Stimulated activated CD4-positive, alpha-beta T cell treated with anti-CD3 and anti-CD28 coated beads, Interleukin-2, amount 100 ng/mL, for 24 hours (primary cell): ENCODE measurements at places on chromosomes 7 and 10.
A peak's percentile ranks its signal among the peaks of the same experiment; 100 is the strongest.

- DNase-seq = no peak
Measured at GRCh38 chr7:34121366-34121765, 216.0 kb downstream of the BMPER start.

- no peak for DNase-seq
Measured at GRCh38 chr7:114158275-114158674, 239.5 kb upstream of the PPP1R3A start.

GRCh38 chr7:94409200-94409948 lies 14.7 kb downstream of the COL1A2 start:
- DNase-seq = no peak

DNA sequence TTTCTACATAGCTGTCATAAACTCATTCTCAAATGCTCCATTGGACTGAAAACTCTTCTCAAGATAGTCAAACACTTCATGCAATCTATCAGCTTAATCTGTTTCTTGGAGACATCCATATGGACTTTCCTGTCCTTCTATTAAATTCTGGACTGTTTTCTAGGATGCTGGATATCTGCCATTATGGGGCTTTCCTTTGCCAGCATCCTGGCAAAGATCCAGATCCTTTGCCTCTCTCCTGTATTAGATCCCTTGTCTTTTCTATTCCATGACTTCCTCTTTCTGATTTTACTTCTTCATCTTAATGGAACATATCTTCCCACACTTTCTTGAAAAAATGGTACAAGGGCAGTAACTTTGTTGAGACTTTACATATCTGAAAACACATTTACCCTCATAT lies 35.9 kb upstream of the SKAP2 start:
- DNase-seq = no peak

DNA sequence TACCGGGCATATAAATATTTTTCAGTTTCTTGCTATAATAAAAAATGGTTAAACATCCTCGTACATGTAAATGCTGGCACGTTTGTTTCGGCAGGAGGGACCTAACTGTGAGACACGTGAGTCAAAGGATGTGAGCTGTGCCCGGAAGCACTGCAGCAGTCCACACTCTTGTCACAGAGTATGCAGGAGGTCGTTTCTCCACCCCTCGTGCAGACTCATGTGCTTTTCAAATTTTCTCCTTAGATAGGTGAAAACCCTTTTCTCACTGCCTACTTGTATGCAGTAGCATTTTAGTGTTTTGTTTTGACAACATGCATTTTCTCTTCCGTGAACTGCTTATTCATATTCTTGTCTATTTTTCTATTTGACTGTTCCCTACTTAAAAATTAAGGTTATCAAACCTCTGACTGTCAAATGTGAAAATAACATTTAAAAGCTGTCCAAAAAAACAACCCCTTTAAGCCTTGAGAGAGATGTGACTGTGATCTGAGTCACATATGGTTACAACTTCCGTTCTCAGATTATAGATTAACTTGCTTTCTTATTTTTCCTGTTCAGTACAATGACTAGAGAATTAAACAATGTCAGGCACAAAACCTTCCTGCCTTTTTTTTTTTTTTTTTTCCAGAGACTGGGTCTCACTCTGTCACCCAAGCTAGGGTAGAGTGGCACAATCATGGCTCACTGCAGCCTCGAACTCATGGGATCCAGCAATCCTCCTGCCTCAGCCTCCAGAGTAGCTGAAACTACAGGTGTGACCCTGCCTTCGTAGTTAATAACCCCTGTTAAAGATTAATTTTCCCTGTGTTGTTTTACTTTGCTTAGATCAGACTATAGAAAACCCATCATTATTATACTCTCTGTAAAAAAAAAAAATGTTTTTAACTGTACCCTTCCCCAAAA lies 45.1 kb downstream of the DPY19L1 start:
- DNase-seq = peak; percentile 55

GRCh38 chr7:100583132-100584053 lies 2.5 kb downstream of the LRCH4 start:
- DNase-seq = peak; percentile 77

DNA sequence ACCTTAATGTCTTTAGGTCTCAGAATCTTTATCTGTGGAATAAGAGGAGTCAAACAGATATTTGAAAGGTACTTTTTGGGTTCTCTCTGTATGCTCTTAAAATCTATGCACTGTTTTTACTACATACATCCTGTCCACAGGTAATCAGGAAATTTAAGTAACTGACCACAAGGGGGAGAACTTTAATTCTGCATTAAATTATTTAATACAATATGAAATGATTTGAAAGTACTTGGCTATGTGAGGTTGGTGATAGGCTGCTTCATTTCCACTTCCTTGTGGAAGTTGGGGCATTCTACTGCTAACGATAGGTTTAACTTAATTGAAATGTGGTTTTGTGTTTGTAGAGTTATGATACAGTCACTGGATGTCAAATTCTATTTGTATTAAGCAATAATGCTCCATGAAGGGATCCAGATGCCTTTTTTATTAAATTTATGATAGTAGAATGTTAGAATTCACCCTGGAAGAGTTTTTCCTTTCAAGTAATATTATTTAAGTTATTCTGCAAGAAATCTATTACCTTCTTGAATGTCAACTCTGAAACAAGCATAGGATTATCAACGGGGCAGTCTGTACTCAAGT lies 6.0 kb downstream of the TEX47 start:
- DNase-seq = no peak

DNA sequence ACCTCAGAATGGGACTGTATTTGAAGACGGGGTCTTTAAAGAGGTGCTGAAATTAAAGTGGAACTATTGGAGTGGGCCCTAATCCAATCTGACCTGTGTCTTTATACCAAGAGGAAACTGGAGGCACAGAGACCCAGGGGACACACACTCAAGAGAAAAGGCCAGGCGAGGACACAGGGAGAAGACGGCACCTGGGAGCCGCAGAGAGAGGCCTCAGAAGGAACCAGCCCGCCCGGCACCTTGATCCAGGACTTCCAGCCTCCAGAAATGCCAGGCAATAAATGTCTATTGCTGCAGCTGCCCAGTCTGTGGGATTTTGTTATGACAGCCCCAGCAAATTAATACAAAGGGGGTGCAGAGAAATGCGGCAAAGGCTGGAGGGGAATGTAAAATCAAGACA lies 10.5 kb downstream of the CARD11 start:
- DNase-seq = no peak

GRCh38 chr10:95964756-95965155 lies 57.0 kb downstream of the CC2D2B start:
- DNase-seq = no peak

GRCh38 chr7:142556740-142557139 lies 192.5 kb upstream of the PRSS1 start:
- no peak for DNase-seq

- DNase-seq = peak; percentile 27
Measured at GRCh38 chr7:98107313-98107721, 655 bp downstream of the LMTK2 start.

GRCh38 chr7:145293228-145293701 lies 457.4 kb upstream of the TPK1 start:
- no peak for DNase-seq

GRCh38 chr7:69109246-69109645 lies 489.0 kb upstream of the AUTS2 start:
- DNase-seq = no peak

DNA sequence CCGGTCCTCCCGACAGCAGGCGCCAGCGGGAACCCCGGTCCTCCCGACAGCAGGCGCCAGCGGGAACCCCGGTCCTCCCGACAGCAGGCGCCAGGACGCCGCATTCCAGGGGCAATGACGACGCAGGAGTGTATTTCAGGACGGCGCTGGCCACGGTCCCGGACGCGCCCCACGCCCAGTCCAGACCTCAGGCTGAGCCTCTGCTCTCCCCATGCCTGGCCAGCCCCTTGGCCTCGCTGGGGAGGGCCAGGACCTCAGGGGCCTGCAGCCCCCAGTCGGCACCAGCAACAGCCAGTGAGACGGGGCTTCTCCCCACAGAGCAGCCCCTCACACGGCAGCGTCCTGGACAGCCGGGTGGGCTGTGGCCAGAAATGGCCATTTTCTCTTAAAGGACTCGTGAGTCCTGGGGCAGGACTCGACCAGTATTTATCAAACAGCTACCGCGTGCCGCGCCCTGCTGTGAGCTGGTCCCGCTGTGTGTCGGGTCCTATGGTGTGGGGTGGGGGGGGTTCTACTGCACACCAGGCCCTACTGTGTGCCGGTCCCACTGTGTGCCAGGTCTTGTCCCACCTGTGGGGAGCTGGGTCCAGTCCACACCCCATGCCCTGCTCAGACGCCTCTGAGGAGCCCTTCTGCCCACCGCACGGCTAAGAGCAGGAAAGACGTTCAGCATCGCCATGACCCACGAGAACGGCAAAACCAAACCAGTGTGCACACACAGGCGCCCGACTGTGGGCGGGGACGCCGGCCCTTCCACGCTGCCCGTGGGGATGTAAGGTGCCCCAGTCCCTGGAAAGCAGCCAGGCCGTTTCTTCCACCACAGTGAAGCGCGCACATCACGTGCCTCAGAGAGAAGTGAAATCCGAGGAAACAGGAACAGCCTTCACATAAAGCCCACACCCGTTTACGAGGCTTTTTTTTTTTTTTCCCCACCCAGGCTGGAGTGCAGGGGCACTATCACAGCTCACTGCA lies 33.3 kb downstream of the GET4 start:
- peak; percentile 39 for DNase-seq

GRCh38 chr10:62580396-62580795 lies 206.2 kb downstream of the ZNF365 start:
- DNase-seq = no peak

DNA sequence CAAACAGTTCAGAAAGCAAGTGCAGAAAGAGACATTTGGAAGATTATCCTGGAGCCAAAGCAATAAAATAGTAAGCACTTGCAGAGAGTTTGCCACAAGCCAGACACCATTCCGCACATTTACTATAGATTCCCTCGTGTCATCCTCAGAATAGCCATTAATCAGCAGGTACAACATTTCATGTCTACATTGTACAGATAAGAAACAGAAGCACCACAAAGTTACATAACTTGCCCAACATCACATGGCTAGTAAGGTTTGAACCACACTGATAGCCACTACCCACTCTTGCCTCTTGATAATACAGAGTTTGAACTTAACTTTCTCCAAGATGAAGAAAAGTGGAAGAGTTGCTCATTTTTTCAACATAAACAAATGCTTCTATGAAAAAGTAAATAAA lies 40.6 kb upstream of the GHITM start:
- no peak for DNase-seq

DNA sequence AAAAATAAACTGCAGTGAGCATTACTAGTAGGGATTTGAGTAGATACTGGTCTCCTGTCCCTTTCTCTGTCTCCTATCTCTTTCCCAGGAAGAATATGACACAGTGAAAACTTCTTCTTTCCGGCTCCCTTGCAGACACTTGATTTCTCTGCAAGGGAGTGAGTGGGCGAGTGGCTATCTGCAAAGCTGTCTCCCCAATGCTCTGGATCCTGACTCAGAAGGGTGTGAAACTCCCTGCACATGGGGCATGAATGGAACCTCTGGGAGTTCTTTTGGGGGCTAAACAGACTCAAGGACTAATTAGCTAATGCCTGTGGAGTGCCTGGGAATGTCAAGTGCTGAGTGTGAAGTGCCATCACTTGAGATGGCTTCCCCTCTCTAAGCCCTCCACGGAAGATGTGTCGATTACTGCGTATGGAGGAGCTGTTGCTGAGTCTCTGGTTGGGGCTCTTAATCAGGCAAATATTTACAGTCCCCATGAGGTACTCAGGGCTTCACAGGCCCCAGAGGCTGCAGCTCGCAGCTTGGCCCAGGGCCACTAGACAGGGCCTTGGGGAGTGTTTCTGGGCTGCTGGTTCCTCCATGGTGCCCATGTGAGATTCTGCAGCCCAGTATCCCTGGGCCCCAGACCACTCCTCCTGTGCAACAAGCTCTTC lies 139.8 kb downstream of the RPS24 start:
- no peak for DNase-seq

GRCh38 chr10:1045415-1045814 lies 3.5 kb downstream of the IDI1 start:
- no peak for DNase-seq

GRCh38 chr7:1920266-1920681 lies 250.2 kb downstream of the ELFN1 start:
- DNase-seq = peak; percentile 42

- DNase-seq = no peak
Measured at GRCh38 chr7:111092406-111093236, 1.7 kb downstream of the LRRN3 start.

DNA sequence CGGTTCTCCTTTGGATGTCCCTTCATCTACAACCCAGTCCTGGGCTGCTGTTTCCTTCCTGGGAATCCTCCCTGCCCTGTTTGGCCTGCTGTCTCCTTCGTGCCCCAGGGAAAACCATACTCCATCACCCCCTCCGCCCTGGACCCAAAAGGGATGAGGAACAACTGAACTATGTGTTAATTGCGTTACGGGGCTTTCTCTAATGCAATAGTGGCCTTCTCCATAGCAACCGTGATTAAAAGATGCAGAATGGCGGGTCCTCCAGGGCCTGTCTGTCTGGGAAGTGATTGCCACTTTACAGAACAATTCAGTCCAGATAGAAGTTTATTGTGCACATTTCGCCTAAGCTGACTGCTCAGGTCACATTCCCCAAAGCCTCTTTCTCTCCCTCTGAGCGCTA lies 112.0 kb upstream of the FGFR2 start:
- DNase-seq = no peak

- DNase-seq = no peak
Measured at GRCh38 chr10:131532291-131532690, 220.8 kb upstream of the TCERG1L start.

- no peak for DNase-seq
Measured at GRCh38 chr7:107960272-107960671, 42.7 kb downstream of the LAMB1 start.

GRCh38 chr7:13240349-13240748 lies 552.9 kb downstream of the ARL4A start:
- DNase-seq = no peak

- DNase-seq = peak; percentile 70
Measured at GRCh38 chr10:91163269-91163868, 57.1 kb upstream of the PCGF5 start.

DNA sequence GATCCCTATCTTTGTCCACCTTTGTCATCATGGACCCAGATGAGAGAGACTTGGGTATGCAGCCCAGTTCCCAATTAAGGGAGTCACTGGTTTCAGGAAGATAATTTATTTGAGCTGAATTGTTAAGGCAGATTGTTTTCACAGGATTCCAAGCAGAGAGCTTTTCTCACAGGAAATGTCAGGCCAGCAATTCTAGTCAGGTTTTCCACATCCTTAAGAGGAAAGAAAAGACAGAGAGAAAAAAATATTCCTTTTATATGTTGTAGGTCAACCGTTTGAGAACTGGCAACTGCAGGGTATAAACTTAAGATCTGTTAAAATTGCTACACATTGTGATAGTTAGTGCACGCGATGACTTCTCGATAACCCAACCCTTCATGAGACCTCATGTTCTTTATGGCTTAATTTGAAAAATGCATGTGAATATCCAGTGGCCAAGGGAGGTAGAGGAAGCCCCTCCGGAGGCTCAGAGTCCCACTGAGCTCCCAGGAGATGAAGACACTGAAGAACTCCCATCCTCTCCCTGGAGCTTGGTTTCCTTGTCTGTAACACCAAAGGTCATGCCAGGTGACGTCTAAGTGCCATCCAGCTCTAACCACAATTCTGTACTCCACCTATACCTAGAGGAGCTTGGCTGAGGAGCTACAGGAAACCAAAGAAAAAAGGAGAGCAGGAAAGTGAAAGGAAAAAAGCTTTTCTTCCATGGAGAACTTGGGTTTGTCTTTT lies 45.6 kb downstream of the MINDY4 start:
- DNase-seq = no peak

GRCh38 chr10:126208726-126209302 lies 179.5 kb downstream of the ADAM12 start:
- DNase-seq = no peak
